ENCODE measurements at places on chromosomes 6 and 20. TPM values are rescaled to one million over a fixed set of nuclear protein-coding genes. Genes with fewer than 3 reads are reported as not detected.

GABBR1 gene
- 306 TPM for total RNA-seq

SLC12A5 gene
- total RNA-seq: 227 TPM

BMP6 gene
- 3.4 TPM for total RNA-seq

RSPO3 gene
- 6.1 TPM for total RNA-seq

LRRC1 gene
- total RNA-seq: 12.6 TPM

ROS1 gene
- 9.1 TPM for total RNA-seq

GPX5 gene
- total RNA-seq: not detected

CFB gene
- 12.7 TPM for total RNA-seq

NRN1 gene
- total RNA-seq: 118 TPM

KIAA0408 gene
- 36.0 TPM for total RNA-seq

DEFB126 gene
- total RNA-seq: not detected

MICAL1 gene
- total RNA-seq: 28.6 TPM

GSTA4 gene
- 67.5 TPM for total RNA-seq

ADA gene
- 4.1 TPM for total RNA-seq

LY6G5C gene
- total RNA-seq: 8.4 TPM

AARS2 gene
- total RNA-seq: 17.8 TPM

DZANK1 gene
- 9.6 TPM for total RNA-seq

TCP11 gene
- total RNA-seq: 0.50 TPM

HSPA1A gene
- total RNA-seq: 1,223 TPM

BMP2 gene
- total RNA-seq: 3.0 TPM

ADGRG6 gene
- 5.9 TPM for total RNA-seq

ULBP1 gene
- total RNA-seq: 0.26 TPM

ULBP3 gene
- total RNA-seq: 2.9 TPM

LPA gene
- total RNA-seq: 1.5 TPM

PPIL6 gene
- total RNA-seq: 9.6 TPM

ARG1 gene
- total RNA-seq: 0.36 TPM

SMIM29 gene
- total RNA-seq: 65.2 TPM

HCK gene
- total RNA-seq: 5.3 TPM

ZNF165 gene
- total RNA-seq: 1.2 TPM

EDEM2 gene
- 10.2 TPM for total RNA-seq

RFX6 gene
- 1.5 TPM for total RNA-seq

PAK1IP1 gene
- total RNA-seq: 12.3 TPM

ZNF334 gene
- 18.9 TPM for total RNA-seq

C20orf96 gene
- 18.0 TPM for total RNA-seq

GLP1R gene
- not detected for total RNA-seq

ULBP2 gene
- total RNA-seq: 1.3 TPM

C6orf89 gene
- 61.9 TPM for total RNA-seq

SUMO4 gene
- total RNA-seq: 7.6 TPM

TNF gene
- total RNA-seq: 1.2 TPM

RSPH9 gene
- 0.44 TPM for total RNA-seq

Measured in dorsolateral prefrontal cortex (tissue), 122 donors.